ENCODE measurements at places on chromosomes 5 and 9. TPM values are rescaled to one million over a fixed set of nuclear protein-coding genes. Genes with fewer than 3 reads are reported as not detected.

Gene RASEF
- total RNA-seq: 9.6 TPM

Gene SLC1A1
- total RNA-seq: 1.7 TPM

Gene ZFP2
- not detected for total RNA-seq

Gene RPS23
- 3,406 TPM for total RNA-seq

Gene HK3
- not detected for total RNA-seq

Data from A549 treated with RU486 at 1 μM for 4 hours (cell line).